ENCODE measurements at places on chromosomes 11 and 22.

DNA sequence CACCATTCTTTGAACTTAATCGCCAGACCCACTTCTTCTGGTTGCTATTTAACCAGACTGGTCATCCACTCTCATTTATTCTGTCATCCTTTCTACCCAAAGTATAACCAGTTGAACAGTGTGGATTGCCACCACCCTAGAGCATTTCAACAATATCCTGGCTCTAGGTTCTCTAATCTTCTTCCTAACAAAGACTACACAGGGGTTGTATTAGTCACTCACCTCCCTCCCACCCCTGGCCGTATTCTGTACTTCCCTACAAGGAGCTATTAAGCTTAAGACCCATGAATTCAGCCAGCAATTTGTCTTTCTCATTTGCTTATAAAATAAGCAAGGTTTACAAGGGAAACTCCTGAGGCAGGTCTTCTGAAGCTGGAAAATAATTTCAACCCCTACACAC is 46.9 kb upstream of the CEP126 start:
- no peak for DNase-seq

DNA sequence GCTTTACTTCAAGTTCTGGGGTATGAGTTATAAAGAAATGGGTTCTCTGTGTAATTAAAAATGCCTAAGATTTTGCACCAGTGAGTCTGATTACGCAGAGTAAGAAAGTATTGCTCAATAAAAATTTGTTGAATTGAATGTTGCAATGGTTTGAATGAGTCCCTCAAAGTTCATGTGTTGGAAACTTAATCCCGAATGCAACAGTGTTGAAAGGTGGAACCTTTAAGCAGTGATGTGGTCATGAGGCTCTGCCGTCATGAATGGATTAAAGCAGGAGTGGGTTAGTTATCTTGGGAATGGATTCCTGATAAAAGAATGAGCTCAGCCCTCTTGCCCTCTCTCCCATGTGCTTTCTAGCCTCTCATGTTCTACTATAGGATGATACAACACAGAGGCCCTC is 52.6 kb upstream of the SESN3 start:
- no peak for DNase-seq

GRCh38 chr11:93648158-93648557 is 13.3 kb upstream of the CEP295 start:
- DNase-seq, result no peak

- no peak for DNase-seq
Measured at GRCh38 chr11:125933030-125933813, 12.6 kb upstream of the VSIG10L2 start.

- no peak for DNase-seq
Measured at GRCh38 chr22:42160830-42161696, 30.5 kb upstream of the CYP2D6 start.

GRCh38 chr11:65355776-65356393 is 1.3 kb downstream of the TIGD3 start:
- no peak for DNase-seq
